Uterus (tissue), 4 donors: ENCODE measurements at places on chromosomes 7 and 10. TPM values are rescaled to one million over a fixed set of nuclear protein-coding genes. Genes with fewer than 3 reads are reported as not detected.

DNA sequence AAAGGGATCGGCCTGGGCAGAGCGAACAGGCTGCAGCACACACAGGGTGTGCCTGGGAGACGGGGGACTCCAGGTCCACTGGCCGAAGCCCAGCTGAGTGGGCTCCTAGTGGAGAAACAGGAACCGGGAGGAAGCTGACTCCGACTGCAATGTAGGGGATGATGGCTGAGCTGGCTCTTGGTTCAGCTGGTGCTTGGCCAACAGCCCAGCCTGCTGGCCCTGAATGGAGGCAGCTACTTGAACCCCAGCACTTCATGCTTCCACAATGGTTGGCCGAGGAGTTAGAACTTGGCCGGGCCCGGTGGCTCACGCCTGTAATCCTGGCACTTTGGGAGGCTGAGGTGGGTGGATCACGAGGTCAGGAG lies 27.0 kb upstream of the FRAT2 start:
- H3K36me3 ChIP-seq = no peaks in the 10 kb centered on the region
- no peak overlapping the region for H3K27ac ChIP-seq
- H3K27me3 ChIP-seq = no peaks in the 10 kb centered on the region
- no peaks in the 10 kb centered on the region for H3K4me1 ChIP-seq

DNA sequence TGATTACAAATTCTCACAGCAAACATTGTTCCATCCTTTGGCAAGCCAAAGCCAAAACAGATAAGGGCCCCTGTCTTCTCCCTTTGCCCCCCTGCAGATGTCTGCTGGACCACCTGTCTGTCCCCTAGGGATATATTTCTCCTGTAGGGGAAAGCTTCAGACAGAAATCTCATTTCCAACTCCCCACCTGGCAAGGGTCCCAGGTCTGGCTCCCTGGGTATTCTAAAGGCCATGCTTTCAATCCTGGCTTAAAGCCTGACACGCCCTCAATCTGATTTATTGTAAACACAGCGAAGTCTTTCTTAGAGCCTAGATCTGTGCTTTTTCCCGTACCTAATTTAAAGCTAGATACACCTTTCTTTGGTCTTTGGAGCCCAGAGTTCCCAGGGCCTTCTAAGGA lies 66.1 kb downstream of the KCNMA1 start:
- no peaks in the 10 kb centered on the region for H3K4me1 ChIP-seq

DNA sequence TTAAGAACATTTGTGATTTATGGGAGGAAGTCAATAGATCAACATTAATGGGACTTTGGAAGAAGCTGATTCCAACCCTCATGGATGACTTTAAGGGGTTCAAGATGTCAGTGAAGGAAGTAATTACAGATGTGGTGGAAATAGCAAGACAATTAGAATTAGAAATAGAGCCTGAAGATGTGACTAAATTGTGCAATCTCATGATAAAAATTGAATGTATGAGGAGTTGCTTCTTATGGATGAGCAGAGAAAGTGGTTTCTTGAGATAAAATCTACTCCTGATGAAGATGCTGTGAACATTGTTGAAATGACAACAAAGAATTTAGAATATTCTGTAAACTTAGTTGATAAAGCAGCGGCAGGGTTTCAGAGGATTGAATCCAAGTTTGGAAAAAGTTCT lies 70.9 kb upstream of the NEUROD6 start:
- H3K4me3 ChIP-seq = no peak overlapping the region
- H3K36me3 ChIP-seq = no peaks in the 10 kb centered on the region
- DNase-seq = no peak
- no peak overlapping the region for H3K27ac ChIP-seq
- H3K4me1 ChIP-seq = no peaks in the 10 kb centered on the region

- no peak for DNase-seq
- no peaks in the 10 kb centered on the region for H3K4me1 ChIP-seq
- H3K27ac ChIP-seq = no peak overlapping the region
- H3K36me3 ChIP-seq = no peaks in the 10 kb centered on the region
- no peak overlapping the region for H3K4me3 ChIP-seq
These were observed 48.0 kb downstream of the SEC23IP start for GRCh38 chr10:119940487-119940886.

- H3K4me1 ChIP-seq = no peaks in the 10 kb centered on the region
- H3K27me3 ChIP-seq = no peaks in the 10 kb centered on the region
- no peak for DNase-seq
- H3K27ac ChIP-seq = no peak overlapping the region
These were observed 15.3 kb downstream of the LIPA start for GRCh38 chr10:89236226-89236797.

DNA sequence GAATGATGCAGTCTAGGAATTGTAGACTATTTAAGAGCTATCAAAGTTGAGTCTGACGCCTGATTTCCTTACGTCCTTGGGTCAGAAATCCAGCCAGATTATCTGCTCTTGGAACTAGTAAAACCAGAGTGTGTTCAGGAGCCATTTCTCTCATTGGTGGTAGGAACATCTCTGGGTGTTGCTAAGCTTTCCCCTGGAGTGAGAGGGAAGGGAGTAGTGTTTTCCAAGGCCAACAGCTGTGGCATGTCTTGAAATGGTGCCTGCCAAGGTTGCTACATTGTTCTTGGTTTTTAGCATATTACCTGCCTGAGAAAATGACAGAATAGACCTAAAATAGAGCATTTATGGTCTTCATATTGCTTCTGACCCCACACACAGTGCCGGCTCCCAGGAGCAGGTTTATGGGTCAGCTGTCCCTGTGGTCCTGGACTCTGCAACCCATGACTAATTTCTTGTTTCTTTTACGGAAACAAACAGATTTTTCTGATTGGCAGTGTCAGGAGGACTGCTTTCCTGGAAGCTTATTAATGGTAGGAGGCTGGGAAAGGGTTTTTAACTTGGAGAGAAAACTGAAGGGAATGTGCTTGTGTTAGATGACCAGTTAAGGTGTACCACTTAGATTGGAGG lies 17.5 kb downstream of the GBF1 start:
- peaks cover under 1% of the 10 kb centered on the region for H3K4me1 ChIP-seq
- DNase-seq = no peak
- no peak overlapping the region for H3K27ac ChIP-seq
- H3K27me3 ChIP-seq = no peaks in the 10 kb centered on the region

- no peaks in the 10 kb centered on the region for H3K4me1 ChIP-seq
- H3K4me3 ChIP-seq = no peak overlapping the region
- DNase-seq = no peak
- H3K36me3 ChIP-seq = no peaks in the 10 kb centered on the region
These were observed 138.9 kb downstream of the VTI1A start for GRCh38 chr10:112585960-112586359.

DNA sequence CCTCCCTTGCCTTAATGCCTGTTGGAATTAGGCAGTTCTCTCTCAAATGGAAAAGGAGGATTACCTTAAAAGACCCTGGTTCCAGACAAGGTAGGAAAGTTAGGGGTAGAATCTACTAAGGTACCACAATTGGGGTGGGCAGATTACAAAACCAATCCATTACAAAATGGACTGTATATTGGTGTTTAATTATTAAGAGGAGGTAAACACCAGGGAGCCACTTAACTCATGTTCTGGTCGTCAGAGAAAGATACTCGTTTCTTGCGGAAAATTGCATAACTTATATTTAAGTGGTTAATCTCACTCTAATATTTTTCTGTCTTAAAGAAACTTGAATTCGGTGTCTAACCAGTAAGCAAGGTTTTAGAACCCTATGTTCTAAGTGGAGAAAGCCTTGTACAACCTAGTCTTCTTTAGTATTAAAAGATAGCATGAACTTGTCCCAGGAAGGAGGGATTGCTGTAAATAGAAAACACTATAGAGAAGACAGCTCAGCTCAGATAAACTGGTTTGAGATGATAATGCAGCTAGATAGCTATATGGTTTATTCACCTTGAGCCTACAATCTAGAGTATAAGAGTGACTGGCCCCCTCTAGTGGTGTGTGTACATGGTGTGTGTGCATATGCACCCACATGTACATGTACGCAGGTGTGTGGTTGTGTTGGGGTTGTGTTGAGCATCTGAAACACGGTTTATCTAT lies 58.0 kb upstream of the STRIP2 start:
- no peaks in the 10 kb centered on the region for H3K27me3 ChIP-seq
- no peak for DNase-seq
- no peak overlapping the region for H3K27ac ChIP-seq

DNA sequence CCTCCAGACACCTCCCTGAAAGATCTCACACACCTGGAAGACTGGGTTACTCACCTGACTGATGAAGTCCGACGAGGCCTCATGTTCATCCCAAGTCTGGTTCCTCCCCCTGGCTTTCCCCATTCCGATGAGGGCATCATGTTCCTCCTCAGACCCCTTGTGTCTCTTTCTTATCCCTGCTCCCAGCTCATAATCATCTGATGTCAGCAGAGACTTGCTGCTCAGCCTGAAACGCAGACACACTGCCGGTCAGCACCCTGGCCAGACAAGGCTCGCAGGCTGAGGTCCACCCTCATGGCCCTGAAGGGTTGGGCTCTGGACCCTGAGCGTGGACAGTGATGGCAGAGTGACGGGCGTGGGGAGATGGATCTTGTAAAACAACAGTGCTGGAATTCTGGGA lies 64.3 kb downstream of the TNRC18 start:
- H3K27ac ChIP-seq = no peak overlapping the region
- H3K4me3 ChIP-seq = no peak overlapping the region
- no peaks in the 10 kb centered on the region for H3K36me3 ChIP-seq
- no peaks in the 10 kb centered on the region for H3K4me1 ChIP-seq

- H3K27ac ChIP-seq = no peak overlapping the region
- H3K36me3 ChIP-seq = no peaks in the 10 kb centered on the region
- H3K4me3 ChIP-seq = no peak overlapping the region
These were observed 184.7 kb upstream of the FZD1 start for GRCh38 chr7:91079487-91079886.

DNA sequence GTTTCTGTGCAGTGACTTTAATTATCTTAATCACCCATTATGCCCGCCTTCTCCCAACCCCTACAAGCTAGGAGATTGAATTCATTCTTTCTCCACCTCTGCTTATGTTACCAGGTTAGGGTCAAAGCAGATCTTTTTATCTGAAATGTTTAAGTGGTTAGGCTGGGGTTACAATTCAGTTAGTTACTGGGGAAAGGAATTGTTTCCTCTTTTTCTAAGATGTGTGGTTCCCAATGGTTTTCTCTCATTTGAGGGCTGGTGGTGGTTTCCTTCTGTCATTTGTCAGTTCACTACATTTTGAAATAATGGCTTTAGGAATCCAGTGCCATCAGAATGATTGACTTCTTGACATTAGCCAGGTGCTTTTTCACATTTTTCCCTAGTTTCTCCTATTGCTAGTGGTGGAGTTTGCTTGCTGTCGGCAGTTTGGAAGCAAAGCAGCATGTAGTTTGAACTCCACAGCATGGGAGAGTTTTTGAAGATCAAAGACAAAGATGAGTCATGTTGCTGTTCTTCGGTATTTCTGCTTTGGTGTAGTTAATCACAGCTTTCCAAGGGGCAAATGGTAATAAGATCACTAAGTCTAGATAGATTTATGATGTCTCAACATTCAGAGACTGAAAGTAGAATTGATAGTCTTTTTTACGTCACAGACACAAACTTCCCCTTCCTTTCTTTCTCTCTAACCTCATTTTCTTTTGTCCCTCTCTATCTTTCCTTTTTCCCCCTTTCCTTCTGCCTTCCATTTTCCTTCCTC lies 168.2 kb downstream of the SND1 start:
- DNase-seq = no peak
- H3K27ac ChIP-seq = peak overlapping the region; percentile 38
- H3K36me3 ChIP-seq = no peaks in the 10 kb centered on the region
- H3K4me3 ChIP-seq = no peak overlapping the region

- H3K27me3 ChIP-seq = no peaks in the 10 kb centered on the region
- no peak overlapping the region for H3K4me3 ChIP-seq
- H3K27ac ChIP-seq = no peak overlapping the region
- H3K4me1 ChIP-seq = no peaks in the 10 kb centered on the region
These were observed 3.3 kb downstream of the REPIN1 start for GRCh38 chr7:150371996-150372270.

- no peak for DNase-seq
- no peaks in the 10 kb centered on the region for H3K4me1 ChIP-seq
- H3K36me3 ChIP-seq = no peaks in the 10 kb centered on the region
- H3K4me3 ChIP-seq = no peak overlapping the region
- H3K27me3 ChIP-seq = no peaks in the 10 kb centered on the region
These were observed 84.0 kb downstream of the ANLN start for GRCh38 chr7:36473454-36474282.

DNA sequence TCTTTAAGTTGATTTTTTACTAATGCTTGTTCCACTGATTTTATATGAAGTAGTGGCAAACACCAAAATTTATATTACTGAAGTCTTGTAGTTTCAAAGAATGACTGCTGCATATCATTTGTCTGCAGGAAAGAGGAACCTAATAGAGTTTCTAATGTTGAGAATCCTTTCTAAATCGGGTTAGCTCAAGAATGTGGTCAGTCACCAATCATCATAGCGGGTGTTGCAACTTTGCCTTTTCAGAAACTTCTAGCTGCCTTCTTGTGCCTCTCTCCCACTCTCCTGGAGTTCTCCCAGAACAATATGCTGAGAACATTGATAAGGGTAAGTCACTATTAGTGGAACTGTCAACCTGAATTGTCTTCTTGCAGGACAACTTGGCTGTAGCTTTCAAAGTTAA lies 524.8 kb upstream of the SORCS1 start:
- no peaks in the 10 kb centered on the region for H3K4me1 ChIP-seq
- H3K27ac ChIP-seq = no peak overlapping the region
- no peaks in the 10 kb centered on the region for H3K27me3 ChIP-seq
- H3K36me3 ChIP-seq = no peaks in the 10 kb centered on the region
- no peak for DNase-seq
- no peak overlapping the region for H3K4me3 ChIP-seq

GRCh38 chr7:130113887-130114286 lies 43.6 kb downstream of the KLHDC10 start:
- H3K4me3 ChIP-seq = no peak overlapping the region
- DNase-seq = no peak
- H3K4me1 ChIP-seq = no peaks in the 10 kb centered on the region
- no peaks in the 10 kb centered on the region for H3K27me3 ChIP-seq
- H3K27ac ChIP-seq = no peak overlapping the region
- no peaks in the 10 kb centered on the region for H3K36me3 ChIP-seq

- H3K4me3 ChIP-seq = no peak overlapping the region
- no peaks in the 10 kb centered on the region for H3K27me3 ChIP-seq
- H3K4me1 ChIP-seq = no peaks in the 10 kb centered on the region
- peak overlapping the region; percentile 69 for H3K27ac ChIP-seq
- no peaks in the 10 kb centered on the region for H3K36me3 ChIP-seq
These were observed 7.0 kb downstream of the RHOBTB1 start for GRCh38 chr10:60937022-60937421.

The OR2A12 gene
- total RNA-seq = not detected

The NPFFR1 gene
- not detected for total RNA-seq

The ASCC1 gene
- 36.5 TPM for total RNA-seq

The LBX1 gene
- total RNA-seq = not detected

The MMD2 gene
- total RNA-seq = not detected

The TES gene
- 118 TPM for total RNA-seq

The ARL4A gene
- total RNA-seq = 64.1 TPM

The RADIL gene
- total RNA-seq = 8.3 TPM

The TMEM213 gene
- total RNA-seq = not detected

The UBE2D1 gene
- 16.4 TPM for total RNA-seq

The ANXA8L1 gene
- total RNA-seq = 0.52 TPM

The VAX1 gene
- total RNA-seq = not detected

The IMMP2L gene
- 41.7 TPM for total RNA-seq

The IFIT1B gene
- not detected for total RNA-seq

The FXYD4 gene
- total RNA-seq = not detected

The OPALIN gene
- total RNA-seq = not detected

The RSPH10B gene
- not detected for total RNA-seq
